Central memory CD4-positive, alpha-beta T cell (primary cell): ENCODE measurements at places on chromosomes 3 and 15.

- no peak for DNase-seq
Measured at GRCh38 chr3:151012753-151013152, 40.2 kb upstream of the CLRN1 start.

DNA sequence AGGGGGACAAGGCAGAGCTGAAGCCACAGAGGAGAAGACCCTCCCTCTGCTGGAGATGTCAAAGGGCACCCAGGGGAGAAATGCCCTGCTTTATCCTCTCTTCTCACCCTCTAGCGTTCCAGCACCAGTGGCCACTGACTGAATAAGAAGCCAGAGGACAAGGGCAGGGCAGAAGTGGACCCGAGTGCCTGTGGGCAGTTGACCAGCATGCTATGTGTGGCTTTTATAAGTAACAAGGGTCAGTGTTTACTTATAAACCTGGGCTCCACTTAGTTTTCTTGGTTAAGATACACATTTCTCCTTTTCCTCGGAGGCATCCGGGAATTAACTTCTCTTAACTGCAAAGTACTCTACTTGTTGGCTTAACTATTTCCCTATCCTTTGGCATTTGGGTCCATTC, 13.3 kb upstream of the HDAC11 start:
- no peak for DNase-seq

GRCh38 chr15:79939399-79939798, 31.6 kb downstream of the BCL2A1 start:
- no peak for DNase-seq

- no peak for DNase-seq
Measured at GRCh38 chr15:45307230-45307924, 55.3 kb downstream of the SLC28A2 start.

GRCh38 chr15:52710708-52711389, 31.7 kb upstream of the ATOSA start:
- no peak for DNase-seq

- DNase-seq, result no peak
Measured at GRCh38 chr3:23949784-23950183, 4.7 kb downstream of the NR1D2 start.
